SIG-M5 (cell line): ENCODE measurements at places on chromosomes 1 and 21.

DNA sequence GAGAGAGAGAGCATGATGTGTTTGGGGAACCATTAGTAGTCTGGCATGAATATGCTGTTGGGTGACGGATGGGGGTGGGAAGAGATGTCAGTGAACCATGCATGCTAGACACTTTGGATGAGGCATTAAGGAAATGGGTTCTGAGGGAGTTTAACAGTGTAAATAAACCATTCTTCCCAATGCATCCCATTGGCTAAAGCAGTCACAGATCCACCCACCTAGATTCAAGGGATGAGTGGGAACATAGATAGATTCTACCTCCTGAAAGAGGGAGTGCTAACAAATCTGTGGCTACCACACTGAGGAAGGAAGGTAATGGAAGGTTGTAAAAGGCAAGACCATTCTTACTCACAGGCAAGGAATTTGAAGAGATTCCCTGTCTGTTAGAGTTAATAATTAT is 129.8 kb upstream of the CACNA1E start:
- DNase-seq = no peak

- DNase-seq = no peak
Observed at GRCh38 chr1:100452641-100453040, 85.3 kb upstream of the GPR88 start.

GRCh38 chr1:42950116-42950481 is 8.6 kb downstream of the SLC2A1 start:
- no peak for DNase-seq

DNA sequence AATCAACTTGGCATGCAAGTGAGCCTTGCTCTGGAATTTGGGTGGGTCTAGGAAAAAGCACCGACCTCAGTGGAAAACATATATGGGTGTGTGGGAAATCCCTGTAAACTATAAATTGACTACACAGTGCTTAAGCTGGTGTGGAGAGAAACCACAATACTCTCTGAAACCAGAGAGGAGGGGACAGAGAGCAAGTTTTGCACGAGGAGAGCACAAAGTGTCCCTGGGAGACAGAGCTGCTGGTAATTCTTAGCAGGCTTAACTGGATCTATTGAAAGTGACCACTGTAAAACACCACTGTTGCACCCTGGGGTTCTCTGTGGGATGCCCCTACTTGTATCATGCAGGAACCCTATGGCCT is 12.8 kb downstream of the KCNJ15 start:
- DNase-seq = no peak

- no peak for DNase-seq
Observed at GRCh38 chr1:40032240-40032891, 8.2 kb upstream of the CAP1 start.

DNA sequence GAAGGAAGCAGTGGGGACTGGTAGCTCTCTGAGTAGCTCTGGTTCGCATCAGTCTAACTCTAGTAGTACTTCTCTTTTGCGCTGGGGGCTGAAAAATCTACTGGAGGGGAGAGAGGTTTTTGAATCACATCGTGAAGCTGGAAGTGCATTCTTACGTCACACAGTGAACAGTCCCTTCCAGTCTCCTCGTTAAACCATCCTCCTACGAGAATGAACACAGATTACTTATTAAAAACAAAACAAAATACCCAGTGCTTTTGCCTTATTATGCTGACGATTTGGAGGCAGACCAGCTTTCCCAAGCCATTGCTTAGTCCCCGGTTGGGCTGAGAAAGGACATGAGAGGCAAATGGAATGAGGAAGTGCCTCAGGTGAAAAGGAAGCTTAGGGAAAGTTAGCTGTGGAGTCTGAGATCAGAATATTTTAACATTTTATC is 16.1 kb downstream of the HUNK start:
- DNase-seq = no peak

- DNase-seq = no peak
Observed at GRCh38 chr1:152191260-152191659, 32.2 kb upstream of the RPTN start.

GRCh38 chr21:31382060-31382459 is 38.0 kb upstream of the TIAM1 start:
- no peak for DNase-seq

- DNase-seq = no peak
Observed at GRCh38 chr1:208174731-208175507, 69.3 kb downstream of the PLXNA2 start.

DNA sequence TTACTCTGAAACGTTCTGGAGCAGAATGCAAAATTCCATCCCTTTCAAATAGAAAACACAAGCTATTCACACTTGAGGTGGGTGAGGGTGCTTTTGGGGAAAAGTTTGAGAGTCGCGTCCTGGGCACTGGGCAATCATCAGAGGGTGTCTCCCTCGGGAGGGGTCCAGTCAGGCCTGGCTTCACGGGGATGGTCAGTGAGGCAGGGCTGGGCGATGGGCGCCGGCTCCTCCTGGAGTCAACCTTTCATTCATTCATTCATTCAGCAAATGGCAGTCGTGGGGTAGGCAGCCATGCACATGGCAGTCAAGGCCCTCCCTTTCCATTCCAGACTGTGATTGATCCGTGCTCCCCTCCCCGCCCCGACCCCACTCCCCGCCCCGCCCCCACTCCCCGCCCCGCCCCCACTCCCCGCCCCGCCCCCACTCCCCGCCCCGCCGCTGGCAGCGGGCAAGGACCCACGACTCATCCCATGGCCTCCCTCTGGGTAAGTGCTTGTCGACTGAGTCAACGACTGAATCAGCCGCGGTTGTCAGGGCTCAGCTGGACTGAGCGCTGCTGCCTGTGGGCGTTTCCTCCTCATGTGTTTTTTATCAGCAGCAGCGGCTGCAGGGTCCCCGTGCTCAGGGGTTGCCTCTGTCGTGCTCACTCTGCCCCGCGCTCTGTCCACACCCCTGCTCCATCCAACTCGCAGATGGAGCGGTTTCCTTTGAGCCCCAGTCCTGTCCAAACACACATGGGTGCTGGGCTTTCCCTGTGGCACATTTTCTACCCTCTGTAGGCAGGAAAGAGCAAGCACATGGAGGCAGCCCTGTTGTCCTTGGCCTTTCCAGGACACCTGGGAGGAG is 12.5 kb upstream of the SPSB1 start:
- no peak for DNase-seq

DNA sequence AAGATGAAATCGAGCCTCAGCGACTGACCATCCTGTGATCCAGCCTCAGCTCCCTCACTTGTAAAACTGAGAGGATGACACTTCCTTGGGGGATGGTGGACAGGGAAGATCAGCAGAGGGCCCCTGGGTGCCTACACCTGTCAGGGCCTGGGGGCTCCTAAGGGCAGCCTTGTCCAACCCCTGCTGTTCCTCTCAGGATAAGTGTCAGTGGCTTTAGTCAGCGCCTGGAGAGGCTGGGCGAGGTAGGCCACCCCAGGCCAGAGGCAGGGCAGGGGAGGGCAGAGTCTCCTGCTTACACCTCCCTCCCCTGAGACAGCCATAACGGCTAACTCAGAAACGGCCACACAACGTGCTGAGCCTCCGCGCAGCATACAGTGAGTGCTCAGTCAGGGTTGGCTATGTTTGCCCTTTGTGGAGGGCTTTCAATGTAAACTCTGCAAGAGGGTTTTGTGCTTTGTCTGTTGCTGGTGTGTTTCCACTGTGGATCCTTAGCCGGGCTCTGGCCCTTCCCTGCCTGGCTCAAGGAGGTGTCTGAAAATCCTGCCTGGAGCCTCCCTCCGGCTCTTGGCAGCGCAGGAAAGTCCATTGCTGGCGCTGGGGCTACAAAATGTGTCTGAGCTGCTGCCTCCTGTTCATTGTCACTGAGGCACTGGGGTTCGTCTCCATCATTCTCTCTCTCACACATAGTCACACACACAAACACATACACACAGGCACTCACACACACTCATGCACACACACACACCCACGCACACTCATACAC is 588.4 kb downstream of the PTPRU start:
- DNase-seq = no peak

GRCh38 chr1:100524355-100524754 is 13.6 kb upstream of the GPR88 start:
- DNase-seq = no peak

DNA sequence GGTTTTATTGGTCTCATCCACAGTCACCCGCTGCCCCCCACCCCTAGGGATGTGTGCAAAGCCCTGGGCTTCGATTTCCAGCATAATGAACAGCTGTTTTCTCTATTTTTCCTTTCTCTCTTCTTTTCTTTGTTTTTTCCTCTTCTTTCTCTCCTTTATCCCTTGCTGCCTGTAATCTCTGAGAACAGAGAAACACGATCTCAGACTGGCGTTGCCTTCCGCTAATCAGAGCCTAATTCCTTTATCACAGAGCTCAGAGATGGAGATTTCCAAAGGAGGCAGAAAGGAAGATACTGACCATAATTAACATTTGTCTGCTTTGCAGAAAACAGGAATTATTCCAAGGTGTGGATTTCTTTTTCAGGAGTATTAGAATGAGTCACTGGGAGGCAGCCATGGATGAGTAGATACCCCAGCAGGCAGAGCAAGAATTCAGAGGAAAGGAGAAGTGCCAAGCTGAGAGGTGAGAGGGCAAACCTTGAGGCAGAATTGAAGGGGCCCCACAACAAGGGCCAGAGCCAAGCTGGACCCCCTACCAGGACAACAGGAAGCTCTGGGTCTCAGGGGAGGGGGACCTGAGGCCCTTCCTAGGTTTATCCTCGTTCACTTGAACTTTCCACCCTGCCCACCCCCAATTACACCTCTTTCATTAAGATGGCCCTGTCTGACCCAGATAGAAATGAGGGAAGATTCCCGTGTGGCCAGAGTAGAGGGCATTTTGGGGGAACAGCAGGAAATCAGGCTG is 33.3 kb downstream of the MATN1 start:
- DNase-seq = no peak

DNA sequence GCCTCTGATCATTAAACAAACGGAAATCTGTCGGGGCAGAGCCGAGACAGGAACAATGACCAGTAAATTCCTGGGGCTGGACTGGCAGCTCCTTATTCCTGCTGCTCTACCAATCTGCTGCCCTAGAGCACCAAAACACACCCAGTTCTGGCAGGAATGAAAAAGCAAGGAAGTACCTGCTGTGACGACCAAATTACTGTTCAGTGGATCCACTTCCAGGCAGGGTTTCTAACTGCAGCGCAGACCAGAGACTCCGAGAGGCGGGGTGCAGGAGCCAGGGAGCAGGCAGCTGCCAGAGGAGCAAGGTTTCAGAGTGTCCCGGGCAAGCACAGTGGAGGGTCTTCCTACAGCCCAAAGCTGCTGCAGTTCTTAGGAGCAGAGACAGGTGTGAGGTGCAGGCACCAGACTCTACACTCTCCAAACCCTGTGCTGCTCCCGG is 32.4 kb downstream of the KANK4 start:
- no peak for DNase-seq

GRCh38 chr1:116943438-116943837 is 33.7 kb downstream of the PTGFRN start:
- no peak for DNase-seq

GRCh38 chr1:218565377-218565776 is 220.2 kb downstream of the TGFB2 start:
- no peak for DNase-seq

DNA sequence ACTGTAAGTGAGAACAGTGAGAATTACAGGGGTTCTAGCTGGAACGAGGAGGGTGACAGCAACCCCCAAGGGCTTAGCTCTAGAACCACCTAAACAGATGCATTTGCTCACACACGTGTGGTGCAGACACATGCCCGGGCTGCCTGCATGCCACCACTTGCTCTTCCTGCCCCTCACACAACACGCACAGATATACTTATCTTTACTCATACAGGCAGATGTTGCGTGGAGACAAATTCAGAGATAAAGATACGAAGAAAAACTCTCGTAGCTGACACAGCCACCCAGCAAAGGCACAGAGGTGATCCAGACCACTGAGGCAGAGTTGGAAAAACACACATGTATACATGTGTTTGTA is 13.5 kb downstream of the VANGL1 start:
- no peak for DNase-seq

DNA sequence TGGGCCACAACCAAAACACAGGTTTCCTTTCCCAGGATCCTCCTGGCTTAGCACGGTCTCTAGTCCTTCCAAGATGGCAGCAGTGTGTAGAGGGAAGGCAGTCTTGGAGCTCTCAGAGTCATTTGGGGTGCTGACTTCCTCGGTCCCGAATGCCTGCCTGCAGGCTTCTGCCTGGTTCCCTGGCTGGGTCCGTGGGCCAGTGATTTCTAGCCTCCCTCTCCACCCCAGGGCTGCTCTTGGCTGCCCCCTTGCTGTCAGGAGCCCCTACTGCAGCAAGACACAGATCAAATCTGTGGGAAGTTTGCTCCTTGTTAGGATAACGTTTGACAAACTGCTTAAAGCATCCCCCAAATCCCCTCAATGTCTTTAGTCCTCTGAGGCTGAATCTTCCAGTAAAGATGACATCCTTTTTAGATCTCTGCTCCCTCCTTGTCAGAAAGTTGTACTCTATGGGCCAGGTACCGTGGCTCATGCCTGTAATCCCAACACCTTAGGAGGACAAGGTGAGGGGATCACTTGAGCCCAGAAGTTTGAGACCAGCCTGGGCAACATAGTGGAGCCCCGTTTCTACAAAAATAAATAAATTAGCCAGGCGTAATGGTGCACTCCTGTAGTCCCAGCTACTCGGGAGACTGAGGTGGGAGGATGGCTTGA is 272.5 kb downstream of the RRAGC start:
- no peak for DNase-seq

DNA sequence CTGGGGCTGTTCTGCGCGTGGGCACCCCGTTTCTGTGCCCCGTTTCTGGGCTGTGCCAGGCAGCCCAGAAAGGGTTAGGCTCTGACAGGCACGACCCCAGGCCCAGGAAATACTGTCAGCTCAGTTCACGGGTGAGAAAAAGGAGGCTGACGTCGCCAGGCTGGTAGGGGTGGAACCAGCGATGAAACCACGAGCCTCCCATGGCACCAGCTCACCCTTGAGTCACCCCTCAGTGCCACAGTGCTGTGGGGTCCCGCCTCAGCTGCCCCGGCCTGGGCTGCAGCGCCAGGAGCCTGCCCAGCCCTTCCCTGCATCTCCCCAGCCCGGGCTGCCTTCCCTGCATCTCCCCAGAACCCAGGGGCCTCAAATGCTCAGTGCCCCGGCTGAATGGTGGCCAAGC is 11.5 kb downstream of the MEGF6 start:
- no peak for DNase-seq

- DNase-seq = no peak
Observed at GRCh38 chr1:119462964-119463363, 44.0 kb upstream of the HSD3B1 start.
